ENCODE measurements at places on chromosomes 6 and 20.

DNA sequence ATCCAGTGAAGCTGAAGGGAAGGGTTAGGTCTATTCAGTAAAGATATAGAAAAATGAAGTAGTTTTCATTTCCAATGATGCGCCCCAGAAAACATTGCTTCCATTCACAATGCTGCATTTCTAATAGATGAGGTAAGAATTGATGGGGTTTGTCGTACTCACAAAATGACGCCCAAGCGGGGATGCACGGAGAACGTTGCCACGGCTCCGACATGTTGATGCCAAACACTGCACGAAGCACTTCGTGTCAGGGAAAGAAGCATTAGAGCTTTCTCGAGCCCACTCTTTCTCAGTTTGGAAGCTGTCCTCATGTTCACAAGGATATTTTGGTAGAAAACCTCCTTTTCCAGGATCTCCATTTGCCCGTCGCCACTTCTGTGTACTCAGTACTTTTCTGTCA is 21.6 kb upstream of the MAFB start:
- DNase-seq = no peak

- no peak for DNase-seq
Measured at GRCh38 chr20:48751871-48752270, 75.9 kb downstream of the PREX1 start.

DNA sequence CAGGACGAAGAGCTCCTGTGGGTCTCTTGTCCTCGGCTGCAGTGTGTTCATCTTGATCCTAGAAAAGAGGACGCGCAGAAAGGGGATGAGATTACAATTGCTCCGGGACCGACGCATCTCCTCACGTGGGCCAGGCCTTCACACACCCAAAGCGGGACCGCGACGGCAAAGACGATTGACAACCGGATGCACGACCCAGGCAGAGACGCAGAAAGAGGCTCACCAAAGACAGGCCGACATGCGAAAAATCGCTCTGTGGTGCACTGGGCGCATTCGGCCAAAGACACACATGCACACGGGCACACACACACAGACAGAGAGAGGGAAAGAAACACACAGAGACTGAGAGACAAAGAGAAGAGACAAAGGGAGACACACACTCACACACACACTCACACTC is 1089.9 kb upstream of the DEFB115 start:
- DNase-seq = no peak

DNA sequence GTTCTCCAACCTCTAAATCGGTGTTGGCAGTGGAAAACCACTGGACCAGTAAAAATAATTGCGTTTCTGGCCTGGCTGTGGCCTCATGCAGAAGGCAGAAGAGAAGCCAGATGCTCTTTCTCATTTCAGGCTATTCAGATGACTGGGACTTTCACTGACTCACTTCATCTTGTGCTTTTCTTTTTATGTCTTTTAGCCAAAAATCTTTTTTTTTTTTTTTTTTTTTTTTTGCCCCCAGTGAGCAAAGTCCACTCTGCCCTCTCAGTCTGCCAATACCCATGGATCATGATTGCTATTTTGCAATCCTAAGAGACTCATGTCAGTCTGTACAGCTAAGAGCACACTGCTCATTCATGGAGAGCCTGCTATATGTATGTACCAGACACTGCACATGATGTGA is 962.5 kb downstream of the KIF16B start:
- no peak for DNase-seq

GRCh38 chr20:37510226-37510625 is 10.8 kb upstream of the NNAT start:
- DNase-seq = no peak

DNA sequence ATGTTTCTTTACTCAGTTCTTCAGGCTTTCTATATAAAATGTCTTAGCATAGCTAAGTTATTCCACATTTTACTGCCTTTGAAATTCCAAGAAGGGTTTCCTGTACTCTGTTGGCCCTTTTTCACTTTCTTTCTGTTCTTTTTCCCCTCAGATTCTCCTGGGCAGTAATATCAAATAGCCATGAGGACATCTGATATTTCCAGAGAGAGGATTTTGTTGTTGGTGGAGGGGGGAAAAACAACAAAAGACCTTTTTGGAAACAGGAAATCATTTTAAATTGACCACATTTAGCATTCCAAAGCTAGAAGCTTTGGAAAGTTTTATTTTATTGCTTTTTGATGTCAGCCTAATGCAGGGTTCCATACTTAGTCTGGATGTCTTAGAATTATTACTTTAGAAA is 445.4 kb downstream of the GJA1 start:
- DNase-seq = no peak

- no peak for DNase-seq
Measured at GRCh38 chr6:1499777-1500176, 109.9 kb upstream of the FOXC1 start.

- DNase-seq = no peak
Measured at GRCh38 chr6:14002176-14002947, 77.6 kb downstream of the RNF182 start.

DNA sequence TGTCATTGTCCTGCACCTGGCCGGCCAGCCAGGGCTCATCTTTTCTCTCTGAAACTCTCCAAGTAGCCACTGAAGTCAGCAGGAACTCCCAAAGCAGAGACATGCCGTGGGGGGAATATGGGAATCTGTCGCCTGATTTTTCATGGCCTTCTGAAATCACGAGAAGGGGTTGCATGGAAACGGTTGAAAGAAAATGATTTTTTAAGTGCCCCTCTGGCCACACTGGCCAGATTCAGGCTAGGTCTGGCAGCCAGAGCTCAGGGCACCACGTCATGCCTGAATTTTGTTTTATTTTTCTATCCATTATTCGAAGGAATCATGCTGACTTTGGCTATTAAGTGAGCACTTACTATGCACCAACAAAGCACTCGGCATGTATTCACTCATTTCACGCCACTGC is 65.2 kb downstream of the EYA2 start:
- no peak for DNase-seq

- DNase-seq = no peak
Measured at GRCh38 chr6:119157506-119157815, 79.0 kb upstream of the FAM184A start.

DNA sequence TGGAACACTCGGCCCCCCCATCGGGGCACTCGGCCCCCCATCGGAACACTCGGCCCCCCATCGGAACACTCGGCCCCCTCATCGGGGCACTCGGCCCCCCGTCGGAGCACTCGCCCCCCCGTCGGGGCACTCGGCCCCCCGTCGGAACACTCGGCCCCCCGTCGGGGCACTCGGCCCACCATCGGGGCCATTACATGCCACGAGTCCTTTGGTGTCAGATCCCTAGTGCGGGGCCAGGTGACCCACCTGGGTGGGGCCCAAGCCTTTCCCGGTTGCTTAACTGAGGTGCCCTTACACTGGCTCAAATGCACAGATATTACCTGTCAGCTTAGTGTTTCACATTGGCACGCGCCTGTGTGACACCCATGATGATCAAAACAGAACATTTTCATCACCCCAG is 95.9 kb downstream of the TAF4 start:
- DNase-seq = no peak

DNA sequence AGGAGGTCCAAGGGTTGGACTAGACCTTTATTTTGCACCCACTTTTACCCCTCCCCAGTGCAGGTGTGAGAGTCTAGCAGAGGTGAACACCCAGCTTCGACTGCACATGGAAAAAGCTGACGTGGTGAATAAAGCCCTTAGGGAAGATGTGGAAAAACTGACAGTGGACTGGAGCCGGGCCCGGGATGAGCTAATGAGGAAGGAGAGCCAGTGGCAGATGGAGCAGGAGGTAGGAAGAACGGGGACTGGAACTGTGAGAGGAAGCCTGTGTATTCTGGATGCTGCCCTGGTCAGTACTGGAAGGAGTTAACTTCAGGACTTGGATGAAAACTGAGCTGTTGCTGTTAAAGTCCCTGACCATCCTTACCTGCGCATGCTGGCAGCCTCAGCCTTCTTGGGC is 10.6 kb downstream of the CEP250 start:
- no peak for DNase-seq

GRCh38 chr6:10564975-10565673 is 44.0 kb downstream of the GCNT2 start:
- no peak for DNase-seq

DNA sequence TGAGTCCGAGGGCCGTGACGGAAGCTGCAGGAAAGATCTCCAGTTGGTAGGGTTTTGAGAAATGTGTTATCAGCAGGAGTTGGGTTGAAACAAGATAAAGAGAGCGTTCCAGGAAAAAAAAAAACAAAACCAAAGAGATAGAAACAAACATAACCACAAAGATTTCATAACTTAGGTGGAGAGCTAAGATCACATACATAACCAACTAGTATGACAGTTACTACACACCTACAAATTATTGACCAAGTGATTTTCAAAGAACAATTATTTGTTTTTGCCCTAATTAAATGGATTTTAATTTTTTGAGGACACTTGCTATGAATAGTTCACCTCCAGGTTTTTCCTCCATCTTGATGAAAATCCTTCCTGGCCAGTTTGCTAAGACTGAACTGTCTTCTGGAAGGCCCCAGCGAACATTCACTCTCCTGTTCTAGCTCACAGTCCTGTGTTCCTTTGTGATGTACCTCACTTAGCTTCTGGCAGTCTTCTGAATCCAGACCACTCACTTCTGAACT is 69.4 kb downstream of the SNX9 start:
- DNase-seq = no peak

DNA sequence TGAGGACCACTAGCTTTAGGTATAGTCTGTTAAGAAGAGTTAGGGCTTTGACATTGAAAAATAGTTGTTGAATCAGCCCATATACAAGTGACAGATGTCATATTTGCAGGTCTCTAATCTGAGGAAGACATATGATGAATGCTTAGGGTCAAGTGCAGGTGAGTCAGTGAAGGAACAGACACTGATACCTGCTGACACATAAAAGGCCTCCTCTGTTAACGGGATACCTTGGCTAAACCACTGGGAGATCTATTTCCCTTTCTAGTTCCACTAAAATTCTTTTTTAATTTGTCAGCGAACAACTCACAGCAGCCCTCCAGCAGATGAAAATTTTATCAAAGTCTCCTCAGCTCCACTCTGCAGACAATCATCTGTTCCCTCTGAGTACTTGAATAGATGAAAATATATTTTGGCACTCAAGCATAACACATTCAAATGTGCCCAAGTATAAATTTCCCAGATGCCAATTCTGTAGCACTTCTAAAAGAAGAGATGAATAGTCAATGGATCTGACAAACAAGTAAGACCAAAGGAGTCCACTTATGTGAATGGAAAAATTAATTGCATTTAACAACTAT is 154.0 kb downstream of the KIF16B start:
- no peak for DNase-seq

DNA sequence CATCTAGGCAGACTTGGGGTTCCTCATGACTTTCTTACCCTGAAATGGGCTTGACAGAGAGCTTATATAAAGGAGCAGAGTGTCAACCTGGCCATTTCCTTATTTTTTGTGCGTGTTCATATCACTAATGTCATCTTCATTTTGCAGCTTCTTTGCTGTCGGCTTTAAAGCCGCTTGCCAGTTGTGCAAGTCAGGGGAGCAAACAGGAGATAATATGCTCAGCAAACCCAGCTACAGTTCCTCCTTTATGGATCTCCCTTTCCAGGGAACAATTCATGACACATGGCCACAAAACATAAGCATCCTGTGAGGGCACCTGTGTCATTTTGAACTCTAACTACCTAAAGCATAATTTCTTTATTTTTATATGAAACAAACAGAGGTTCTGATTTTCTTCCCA is 6.5 kb upstream of the TUBB2B start:
- DNase-seq = no peak

GRCh38 chr20:751761-752160 is 16.5 kb downstream of the SLC52A3 start:
- no peak for DNase-seq

DNA sequence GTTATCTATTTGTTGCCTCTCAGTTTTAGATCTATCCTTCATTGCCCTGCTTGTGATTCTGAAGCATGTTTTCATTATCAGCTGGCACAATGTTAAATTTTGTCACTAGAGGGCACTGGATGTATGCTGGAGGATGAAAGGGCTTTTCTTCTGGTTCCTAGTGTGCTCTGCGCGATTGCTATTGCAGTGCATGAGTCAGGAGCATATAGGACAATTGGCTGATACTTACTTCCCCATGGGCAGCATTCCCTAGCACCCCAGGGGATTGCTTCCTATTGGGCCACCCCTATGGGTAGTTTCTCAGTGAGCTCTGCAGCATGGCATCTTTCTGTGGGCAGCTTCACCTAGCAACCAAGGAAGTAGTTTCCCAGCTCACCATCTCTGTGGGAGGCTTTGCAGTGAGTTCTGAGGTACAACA is 280.3 kb upstream of the SYNCRIP start:
- no peak for DNase-seq

GRCh38 chr20:31260326-31260932 is 3.0 kb downstream of the DEFB115 start:
- no peak for DNase-seq

GRCh38 chr6:82183642-82184282 is 63.8 kb downstream of the IBTK start:
- DNase-seq = no peak

GRCh38 chr6:109606359-109606758 is 84.6 kb downstream of the AK9 start:
- no peak for DNase-seq

DNA sequence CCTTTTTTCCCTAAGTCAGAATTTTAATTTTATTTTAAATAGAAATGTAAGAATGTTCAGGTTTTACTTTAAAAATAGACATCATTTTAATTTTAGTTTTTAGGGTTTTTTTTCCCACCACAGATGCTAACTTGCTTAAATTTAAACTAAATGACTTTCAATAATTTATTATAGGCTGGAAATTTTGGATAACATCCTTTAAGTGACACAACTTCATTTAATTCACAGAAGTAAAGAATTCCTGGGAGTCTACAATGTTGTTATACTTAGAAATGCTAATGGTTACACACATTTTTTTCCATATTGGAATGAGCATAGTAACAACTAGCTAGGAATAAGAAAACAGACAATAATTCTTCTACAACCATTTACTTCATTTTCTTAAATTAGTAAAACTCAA is 90.5 kb upstream of the PDE10A start:
- DNase-seq = no peak

- DNase-seq = no peak
Measured at GRCh38 chr20:62946918-62947317, 5.6 kb upstream of the SLC17A9 start.

DNA sequence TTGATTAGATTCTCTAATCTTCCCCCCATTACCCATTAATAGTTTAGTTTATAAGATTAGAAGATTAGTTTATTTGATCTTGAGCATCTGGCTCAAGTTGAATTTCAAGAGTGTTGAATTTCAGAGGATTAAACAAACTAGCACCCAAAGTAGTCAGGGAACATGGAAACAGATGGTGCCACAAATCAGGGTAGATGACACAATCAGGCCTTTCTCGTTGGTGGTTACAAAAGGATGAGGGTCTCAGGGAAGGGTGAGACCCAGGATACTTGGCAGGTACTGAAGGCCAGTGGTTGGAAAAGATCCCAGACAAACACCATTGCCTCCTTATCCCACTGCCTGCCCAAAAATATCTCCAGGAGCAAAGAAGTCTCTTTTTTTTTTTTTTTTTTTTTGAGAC is 29.5 kb upstream of the ADGRF1 start:
- no peak for DNase-seq

Measured in stimulated activated naive CD8-positive, alpha-beta T cell treated with anti-CD3 and anti-CD28 coated beads, Interleukin-15, Interleukin-2, amounts not matched to agents 100 U/mL and 50 U/mL, for 24 hours (primary cell).